Fibroblast of pulmonary artery (primary cell): ENCODE measurements at places on chromosomes 3 and 15.

GRCh38 chr3:100210772-100211135, 50.0 kb upstream of the TBC1D23 start:
- DNase-seq = peak; percentile 89

DNA sequence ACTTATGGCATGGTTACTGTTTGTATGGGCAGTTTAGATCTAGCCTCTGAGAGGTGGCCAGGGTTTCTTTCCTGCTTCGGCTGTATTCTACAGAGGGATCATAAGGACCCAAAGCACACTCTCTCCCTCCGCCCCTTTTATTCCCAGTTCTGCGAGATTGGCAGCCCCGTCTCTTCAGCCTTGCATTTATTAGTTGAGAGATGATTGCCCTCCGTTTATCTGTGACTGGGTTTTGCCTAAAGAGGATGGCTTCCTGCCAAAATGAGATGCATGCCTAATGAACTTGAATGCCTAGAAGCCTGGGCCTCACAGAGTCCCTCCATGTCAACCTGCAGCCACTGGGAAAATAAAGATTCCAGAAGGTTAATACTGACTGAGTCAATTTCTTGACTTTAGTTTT, 97.1 kb upstream of the CHL1 start:
- DNase-seq = no peak

DNA sequence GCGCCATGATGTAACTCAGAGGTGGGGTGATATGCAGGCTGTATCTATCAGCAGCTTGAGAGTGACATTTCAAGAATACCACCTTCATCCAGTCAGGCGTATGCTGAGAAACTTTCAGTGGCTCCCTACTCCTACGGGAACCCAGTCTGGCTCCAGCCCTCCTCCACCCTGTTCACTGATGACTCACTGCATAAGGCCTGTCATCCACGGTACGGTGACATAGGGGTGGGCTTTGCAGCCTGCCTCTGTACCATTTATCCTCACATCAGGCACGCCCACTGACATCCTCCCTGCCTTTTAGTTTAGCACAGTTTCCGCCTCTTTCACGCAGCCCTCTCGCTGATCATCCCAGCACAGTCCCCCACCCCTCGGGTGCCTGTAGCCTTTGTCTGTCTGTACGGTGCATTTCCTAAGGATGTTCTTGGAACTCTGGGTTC, 11.7 kb downstream of the PXYLP1 start:
- DNase-seq = peak; percentile 66

DNA sequence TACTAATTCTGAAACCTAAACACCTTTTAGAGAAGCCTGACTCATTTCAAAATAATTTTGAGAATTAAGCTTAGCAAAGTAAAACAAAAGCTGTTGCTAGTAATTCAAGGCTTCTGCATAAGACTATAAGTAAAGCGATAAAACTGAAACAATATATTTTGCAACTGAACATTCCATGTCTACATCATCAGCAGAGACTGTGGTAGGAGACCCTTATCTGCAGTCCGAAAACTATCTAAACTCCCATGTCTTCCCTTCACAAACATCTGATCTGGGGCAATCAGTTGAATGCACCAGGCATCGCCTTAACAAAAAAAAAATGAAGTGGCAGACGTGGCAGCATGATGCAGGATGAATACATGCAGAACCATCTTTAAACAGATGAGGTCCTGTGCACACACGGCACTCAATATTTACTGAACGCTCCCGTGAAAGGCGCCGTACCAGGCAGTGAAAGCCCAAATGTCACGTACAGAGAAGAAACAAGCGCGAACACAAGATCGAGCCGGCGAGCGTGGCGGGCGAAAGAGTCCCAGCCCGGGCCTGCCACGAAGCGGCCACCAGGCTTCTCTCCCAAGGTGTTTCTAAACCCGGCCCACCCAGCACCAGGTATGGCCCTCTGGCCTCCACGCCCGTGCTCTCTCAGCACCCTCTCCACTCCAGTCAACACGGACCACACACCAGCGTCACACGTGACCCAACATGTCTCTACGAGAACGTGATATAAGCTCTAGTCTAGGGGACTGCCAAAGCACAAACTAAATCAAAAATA, 63.0 kb downstream of the CHSY1 start:
- DNase-seq = peak; percentile 91

DNA sequence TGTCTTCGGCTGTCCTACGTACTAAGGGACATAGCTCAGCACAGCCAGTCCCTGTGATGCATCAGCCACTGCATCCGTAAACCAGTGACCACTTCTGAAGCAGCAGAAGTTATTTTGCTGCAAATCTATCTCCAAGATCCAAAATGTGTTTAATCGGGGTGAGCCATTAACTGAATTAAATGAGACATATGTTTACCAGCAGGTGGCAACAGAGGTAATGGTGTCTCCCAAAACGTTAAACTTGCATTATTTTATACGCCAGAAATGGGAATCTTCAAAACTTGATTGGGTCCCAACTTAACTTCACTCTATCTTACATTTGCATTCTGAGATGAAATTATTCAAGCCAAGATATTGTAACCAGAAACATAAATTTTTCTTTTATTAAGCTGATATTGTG, 75.3 kb upstream of the BOC start:
- DNase-seq = peak; percentile 62

DNA sequence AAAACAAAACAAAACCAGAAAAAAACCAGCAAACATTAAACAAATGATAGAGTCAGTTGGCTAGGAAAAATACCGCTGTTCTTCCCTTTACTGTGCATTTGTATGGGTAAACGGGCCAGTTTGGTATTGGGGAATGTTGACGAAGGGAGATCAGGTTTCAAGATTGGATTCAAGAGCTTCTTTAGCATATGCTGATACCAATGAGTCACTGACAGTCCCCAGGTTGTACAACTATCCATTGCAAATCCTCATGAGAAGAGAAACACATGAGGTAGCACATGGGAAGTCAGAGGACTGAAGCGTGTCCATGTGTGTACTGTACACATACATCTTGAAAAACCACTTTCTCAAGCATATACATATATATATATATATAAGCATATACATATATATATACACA, 25.6 kb downstream of the TIGIT start:
- DNase-seq = peak; percentile 59

DNA sequence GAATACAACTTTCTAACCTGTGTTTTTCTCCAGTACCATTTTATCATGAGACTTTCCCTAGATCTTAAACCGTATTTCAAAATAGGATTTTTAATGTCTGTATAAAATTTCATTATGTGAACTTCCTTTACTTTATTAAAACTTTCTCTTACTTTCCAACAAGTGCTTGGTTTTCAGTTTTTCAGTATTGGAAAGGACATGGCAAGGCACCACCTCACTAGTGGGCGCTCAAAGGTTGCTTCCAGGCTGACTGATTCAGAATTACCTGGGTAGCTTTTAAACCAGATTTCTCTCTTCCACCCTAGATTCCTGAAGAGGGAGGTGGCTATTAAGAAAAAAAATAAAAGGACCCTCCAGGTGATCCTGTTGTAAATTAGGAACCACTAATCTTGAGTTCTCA, 236.6 kb downstream of the SOX2 start:
- no peak for DNase-seq

DNA sequence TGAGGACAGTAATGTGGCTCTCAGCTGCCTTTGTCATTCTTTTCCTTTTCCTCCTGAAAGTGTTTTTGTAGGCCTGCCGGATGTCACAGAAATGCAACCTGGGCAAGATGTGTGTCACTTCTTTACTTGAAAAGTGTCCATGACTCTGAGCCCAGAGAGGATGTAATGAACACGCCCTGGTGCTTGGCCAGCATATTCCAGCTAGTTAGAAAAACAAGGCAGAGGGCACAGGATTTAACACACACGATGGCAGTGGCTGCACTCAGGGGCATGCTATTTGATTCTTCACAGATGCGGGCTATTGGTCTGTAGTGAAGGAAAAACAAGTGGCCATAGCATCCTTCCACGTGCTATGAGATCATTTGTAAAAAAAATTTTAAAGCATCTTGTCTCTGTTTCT, 30.3 kb upstream of the PTX3 start:
- no peak for DNase-seq
